ENCODE measurements at places on chromosomes 1 and 21.

- DNase-seq: no peak
Observed at GRCh38 chr1:40004857-40005256, 35.7 kb upstream of the CAP1 start.

- no peak for DNase-seq
Observed at GRCh38 chr1:197351821-197352440, 83.9 kb downstream of the CRB1 start.

- no peak for DNase-seq
Observed at GRCh38 chr1:58660105-58660504, 39.8 kb downstream of the MYSM1 start.

- DNase-seq: peak; percentile 50
Observed at GRCh38 chr1:6727535-6727934, 25.9 kb upstream of the DNAJC11 start.

- no peak for DNase-seq
Observed at GRCh38 chr21:32807717-32808380, 36.3 kb upstream of the PAXBP1 start.

- no peak for DNase-seq
Observed at GRCh38 chr1:61523893-61524605, 200.9 kb downstream of the TM2D1 start.

- no peak for DNase-seq
Observed at GRCh38 chr1:182611787-182612186, 7.6 kb upstream of the RGS16 start.

GRCh38 chr1:171622152-171622462 is at the start of gene MYOCOS:
Gene MYOCOS (plus strand): TSS chr1:171622243. CDS start chr1:171623884, 1,641 bp downstream.
- DNase-seq: no peak

DNA sequence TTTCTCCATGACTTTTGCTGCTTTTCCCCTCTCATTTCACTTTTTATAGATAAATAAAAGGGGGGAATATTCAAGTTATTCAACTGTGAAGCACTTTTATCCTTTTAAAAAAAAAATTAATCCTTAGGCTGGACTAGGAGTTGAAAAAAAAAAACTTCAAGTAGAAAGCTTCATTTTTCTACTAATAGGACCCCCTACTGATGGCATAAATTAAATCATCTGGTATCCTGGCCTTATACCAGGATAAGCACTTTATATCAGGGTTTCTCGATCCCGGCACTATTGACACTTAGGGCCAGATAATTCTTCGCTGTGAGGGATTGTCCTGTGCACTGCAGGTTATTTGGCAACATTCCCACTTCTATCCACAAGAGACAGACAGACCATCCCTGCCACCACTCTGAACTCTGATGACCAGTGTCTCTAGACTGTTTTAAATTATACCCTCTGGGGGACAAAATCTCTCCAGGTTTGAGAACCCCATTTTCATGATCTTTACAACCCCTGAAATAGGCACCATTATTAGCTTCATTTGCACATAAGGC is 17.6 kb downstream of the USP33 start:
- DNase-seq: no peak

Data from keratinocyte (primary cell).